Esophagus squamous epithelium (tissue), 5 donors: ENCODE measurements at places on chromosomes 11 and 22.

- DNase-seq, result no peak
These were observed 17.4 kb downstream of the RIBC2 start for GRCh38 chr22:45430871-45431270.

DNA sequence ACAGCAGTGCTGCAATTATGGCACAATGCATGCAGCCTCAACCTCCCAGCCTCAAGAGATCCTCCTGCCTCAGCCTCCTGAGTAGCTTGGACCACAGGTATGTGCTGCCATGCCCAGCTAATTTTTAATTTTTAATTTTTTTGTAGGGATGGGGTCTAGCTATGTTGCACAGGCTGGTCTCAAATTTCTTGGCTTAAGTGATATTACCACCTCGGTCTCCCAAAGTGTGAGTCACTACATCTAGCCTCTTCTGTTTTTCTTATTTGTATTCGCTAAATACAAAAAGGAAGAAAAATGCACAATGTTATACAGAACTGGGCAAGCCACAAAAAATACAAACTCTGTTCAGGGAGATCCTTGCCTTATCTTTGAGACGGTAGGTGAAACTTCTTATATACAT lies 62.1 kb downstream of the DDI1 start:
- DNase-seq, result no peak

GRCh38 chr11:35313066-35313759 lies 106.1 kb downstream of the SLC1A2 start:
- DNase-seq, result no peak

DNA sequence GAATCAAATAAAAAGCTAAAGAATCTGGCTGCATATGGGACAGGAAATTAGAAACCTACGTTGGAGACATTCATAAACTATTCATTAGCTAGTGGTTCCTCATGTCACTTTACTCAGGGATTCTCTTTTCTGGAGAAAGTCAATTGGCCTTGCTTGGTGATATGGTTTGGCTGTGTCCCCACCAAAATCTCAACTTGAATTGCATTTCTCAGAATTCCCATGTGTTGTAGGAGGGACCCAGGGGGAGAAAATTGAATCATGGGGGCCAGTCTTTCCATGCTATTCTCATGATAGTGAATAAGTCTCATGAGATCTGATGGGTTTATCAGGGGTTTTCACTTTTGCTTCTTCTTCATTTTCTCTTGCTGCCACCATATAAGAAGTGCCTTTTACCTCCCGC lies 91.2 kb upstream of the CD44 start:
- DNase-seq, result no peak

- no peak for DNase-seq
These were observed 18.0 kb downstream of the ACRV1 start for GRCh38 chr11:125662689-125663088.

DNA sequence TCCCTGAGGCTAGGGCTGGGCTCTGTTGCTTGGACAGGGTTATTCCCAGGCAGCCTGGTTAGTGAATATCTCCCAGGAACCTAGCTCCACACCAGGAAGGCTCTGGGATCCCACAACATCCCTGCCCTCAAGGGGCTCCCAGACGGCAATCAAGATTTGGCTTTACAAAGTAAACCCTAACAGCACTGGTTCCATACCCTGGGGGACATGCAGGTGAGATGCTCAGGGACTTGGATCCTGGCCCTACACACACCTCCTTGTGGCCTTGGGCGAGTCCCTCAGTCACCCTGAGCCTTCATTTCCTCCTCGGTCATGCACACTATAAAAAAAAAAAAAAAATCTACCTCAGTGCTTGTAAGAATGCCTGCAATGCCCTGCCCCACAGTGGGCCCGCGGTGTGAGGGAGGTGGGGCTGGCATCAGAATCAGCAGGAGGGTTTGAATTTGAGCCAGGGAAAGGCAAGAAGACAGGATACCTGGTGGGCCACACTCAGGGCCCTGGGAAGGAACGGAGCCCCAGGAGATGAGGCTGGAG lies 86.3 kb downstream of the MORC2 start:
- no peak for DNase-seq

DNA sequence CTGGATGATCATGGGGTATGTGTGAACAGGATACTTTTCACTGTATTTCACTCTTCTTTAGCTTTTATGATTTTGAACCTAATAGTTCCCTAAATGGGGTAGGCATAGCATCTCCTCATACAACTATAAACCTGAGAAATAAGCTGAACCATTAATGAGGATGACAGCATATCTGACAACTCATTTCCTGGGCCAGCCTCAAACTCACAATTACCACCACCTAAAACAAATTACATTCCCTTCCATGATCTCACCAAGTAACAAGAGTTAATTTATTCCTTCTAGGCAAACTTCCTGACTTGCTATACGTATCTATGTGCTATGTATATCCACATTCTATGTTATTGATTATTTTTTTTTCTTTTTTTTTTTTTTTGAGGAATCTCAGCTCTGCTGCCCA lies 23.0 kb downstream of the SIK3 start:
- no peak for DNase-seq

GRCh38 chr11:112404112-112404511 lies 143.5 kb upstream of the PLET1 start:
- DNase-seq, result no peak

DNA sequence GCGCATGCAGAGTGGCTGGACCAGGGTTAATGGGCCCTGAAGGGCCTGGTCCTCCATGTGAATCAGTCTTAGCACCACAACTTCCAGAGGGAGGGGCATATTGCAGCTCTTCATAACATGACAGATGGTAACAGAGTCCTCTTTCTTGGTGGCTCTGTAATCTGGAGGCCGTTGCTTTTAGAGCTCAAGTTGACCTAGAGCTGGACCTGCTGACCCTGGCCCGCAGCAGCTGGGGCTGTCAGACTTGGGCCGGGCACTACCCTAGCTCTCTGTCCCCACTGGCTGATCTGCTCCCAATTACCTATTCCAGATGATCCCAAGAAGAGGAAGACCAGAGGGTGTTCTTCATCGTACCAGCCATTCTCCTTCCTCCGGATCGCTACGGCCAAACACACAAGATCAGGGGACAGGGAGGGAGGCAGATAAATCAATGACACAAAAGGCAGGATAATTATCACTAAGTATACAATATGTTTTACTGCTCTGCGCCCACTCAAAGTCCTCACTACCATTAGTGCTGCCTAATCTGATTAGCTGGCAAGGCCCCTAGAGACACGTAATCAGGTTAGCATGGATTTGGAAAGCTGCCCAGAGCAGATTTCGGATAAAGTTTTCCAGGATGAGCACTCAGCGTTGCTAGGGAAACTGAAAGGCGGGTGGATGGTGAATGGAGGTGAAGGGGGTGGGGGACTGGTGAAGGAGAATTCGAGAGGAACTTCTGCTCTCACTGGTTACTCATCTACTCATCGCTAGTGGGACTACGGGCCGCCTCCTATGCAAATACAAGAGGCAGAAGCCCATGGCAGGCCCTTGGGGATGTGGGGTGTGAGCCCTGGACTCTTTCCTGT lies 64.5 kb upstream of the PHOX2A start:
- no peak for DNase-seq

DNA sequence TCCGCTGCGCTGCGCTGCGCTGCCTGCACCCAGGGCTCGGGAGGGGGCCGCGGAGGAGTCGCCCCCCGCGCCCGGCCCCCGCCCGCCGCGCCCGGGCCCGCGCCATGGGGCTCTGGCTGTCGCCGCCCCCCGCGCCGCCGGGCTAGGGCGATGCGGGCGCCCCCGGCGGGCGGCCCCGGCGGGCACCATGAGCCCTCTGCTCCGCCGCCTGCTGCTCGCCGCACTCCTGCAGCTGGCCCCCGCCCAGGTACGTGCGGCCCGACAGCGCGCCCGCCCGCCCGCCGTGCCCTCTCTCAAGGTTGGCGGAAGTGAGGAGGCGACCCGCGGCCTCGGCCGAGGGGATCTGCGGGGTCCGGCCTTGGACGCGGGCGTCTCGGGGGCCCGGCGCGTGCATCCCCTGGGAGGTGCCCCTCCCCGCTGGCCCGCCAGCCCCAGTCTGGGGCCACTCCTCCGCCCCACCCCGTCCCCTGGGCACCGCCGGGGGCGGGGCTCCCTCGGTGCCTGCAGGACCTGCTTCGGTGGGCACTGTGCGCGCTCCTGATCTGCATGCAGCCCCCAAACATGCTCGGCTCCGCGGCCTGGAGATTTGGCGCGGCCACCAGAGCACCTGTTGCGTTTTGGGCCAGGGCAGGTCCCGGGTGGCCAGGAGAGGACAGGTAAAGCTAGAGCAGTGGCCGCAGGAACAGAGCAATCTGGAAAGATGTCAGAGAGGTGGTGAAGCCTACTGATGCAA lies 429 bp downstream of the VEGFB start:
- DNase-seq, result no peak

DNA sequence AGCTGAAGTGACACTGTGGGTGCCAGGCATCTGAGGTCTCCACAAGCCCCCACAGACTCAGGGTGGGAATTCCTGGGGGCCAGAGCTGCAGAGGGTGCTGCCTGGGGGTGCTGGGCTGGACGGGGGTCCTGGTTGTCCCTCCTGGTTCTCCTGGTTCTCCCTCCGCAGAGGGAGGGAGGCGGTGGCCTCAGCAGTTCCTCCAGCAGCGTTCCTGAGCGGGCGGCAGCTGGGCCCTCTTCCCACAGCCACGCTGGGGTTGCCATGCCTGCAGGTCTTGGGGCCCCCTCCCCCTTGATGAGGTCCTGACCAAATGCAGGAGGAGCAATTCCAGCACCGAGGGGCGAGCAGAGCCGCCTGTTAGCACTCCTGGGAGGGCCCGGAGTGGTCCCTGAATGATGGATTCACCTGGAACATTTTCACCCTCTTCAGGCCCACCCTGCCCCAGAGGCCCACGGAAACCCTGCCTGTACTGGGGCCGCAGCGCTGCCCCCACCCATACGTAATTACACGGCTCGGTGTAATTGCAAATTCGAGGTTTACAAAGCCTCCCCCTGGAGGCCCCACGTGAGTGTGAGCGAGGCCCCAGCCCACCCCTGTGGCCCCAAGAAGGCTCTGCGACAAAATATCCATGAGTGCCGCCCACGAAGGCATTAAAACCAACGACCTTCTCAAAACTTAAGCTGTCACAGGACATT lies 635 bp downstream of the C11orf21 start:
- DNase-seq, result no peak

DNA sequence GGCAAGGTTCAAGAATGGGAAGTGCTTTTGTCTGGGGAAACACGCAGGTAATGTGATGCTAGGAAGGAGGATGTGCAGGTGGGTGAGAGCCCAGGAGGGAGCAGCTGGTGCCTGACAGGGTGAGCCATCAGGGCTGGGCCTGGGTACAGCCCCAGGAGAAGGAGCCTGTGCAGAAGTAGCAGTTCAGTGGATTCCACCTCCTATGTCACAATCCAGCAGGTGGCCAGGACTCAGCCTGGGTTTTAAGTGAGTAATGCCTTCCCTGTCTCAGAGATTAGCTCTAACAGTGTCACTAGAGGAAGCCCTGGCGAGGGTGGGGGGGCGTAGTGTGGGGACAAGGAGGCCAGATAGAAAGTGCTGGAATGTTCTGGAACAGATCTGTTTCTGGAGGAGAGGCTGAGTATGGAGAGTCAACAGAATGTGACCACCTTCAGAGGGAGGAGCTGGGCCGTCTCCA lies 8.1 kb downstream of the RIC8A start:
- no peak for DNase-seq

GRCh38 chr11:132456751-132457328 lies 1075.5 kb downstream of the OPCML start:
- no peak for DNase-seq

- no peak for DNase-seq
These were observed 142.4 kb upstream of the NARS2 start for GRCh38 chr11:78717041-78717440.

DNA sequence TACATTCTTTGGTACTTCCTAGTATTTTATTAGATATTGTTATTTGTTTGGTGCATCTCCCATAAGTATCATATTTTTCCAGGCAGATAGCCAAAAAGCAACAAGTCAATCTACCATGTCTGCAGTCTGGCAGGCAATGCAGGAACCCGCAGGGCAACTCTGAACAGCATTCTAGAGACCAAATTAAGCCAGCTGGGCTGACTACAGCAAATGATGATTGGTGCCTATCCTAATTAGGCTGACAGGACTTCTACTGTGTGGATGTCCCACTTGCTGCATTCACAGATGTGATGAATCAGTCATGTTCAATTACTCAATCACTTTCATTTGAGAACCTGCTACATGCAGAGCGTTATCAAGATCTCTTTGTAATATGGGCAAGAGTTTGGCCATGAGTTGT lies 40.3 kb upstream of the AMOTL1 start:
- no peak for DNase-seq

- no peak for DNase-seq
These were observed 26.5 kb downstream of the PGA5 start for GRCh38 chr11:61267437-61267841.

DNA sequence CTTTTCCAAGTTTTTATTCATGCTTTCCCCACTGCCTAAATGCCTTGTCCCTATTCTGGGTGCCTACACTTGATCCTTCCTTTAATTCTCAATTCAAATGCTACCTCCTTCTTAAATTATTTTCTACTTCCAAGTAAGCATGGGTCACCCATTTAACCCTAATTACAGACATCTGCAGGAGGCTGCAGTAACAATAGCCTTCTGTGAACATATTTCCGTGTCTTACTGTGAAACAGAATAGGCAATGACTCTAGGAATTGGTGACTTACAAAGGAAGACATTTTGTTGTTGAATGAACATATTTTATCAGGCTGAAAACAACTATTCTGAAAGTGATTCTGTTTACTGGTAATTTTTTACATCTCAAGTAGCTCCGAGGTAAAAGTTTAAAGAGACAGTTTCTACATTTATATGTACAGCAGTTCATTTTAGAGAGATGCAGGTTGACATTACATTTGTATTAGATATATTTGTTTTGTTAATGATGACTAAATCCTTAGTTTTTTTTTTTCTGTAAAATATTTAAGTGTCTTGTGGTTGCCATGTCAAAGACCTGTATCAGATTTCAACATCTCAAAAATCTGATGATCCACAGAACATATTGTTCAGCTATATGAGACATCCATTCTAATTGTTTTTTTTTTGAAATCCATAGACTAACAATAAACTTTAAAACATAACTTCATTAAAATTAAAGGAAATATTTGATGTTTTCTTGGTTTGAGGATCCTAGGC lies 316.8 kb downstream of the CASP12 start:
- DNase-seq, result no peak

GRCh38 chr11:118415739-118416068 lies 14.3 kb downstream of the ATP5MG start:
- no peak for DNase-seq

- no peak for DNase-seq
These were observed 150.2 kb upstream of the B3GAT1 start for GRCh38 chr11:134562196-134562595.

GRCh38 chr11:96620464-96621044 lies 230.7 kb downstream of the JRKL start:
- no peak for DNase-seq
